ENCODE measurements at places on chromosomes 16 and 17.
A peak's percentile ranks its signal among the peaks of the same experiment; 100 is the strongest.

GRCh38 chr16:20916942-20917341 lies 16.4 kb downstream of the LYRM1 start:
- no peak for DNase-seq

DNA sequence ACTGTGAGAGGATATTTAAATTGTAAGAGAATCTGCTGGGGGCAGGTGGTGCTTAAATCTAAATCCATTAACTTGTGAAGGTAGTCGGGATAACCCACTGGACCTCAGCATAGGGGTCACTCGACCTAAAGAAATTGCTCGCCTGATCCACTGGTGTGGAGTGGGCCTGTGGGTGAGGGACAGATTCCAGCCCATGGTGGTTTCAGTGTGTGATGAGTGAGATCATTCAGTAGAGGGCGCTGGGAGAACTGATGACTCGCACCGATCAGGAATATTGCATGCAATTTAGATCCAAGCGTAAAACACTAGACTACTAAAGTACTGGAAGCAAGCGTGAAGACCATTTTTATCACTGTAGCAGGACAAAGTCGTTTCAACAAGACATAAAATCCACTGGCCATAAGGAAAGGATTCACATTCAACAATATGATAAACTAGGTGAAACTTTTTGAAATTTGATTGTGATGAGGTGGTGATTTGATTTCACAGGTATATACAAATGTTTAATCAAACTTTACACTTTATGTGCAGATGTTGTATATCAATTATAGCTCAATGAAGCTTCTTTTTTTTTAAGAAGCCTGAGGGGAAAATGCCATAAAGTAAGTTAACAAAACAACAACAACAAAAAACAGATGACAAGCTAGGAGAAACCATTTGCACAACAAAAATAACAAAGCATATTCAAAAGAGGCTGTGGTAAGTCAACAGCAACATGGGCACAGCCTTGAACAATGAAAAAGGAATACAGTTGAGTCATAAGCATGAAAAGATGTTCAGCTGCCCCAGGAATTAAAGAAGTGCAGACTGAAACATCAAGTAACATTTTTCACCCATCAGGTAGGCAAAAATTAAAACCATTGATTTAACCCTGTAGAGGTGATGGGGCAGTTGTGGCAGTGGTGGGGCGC lies 7.5 kb upstream of the TMEM170A start:
- DNase-seq, result peak; percentile 78

DNA sequence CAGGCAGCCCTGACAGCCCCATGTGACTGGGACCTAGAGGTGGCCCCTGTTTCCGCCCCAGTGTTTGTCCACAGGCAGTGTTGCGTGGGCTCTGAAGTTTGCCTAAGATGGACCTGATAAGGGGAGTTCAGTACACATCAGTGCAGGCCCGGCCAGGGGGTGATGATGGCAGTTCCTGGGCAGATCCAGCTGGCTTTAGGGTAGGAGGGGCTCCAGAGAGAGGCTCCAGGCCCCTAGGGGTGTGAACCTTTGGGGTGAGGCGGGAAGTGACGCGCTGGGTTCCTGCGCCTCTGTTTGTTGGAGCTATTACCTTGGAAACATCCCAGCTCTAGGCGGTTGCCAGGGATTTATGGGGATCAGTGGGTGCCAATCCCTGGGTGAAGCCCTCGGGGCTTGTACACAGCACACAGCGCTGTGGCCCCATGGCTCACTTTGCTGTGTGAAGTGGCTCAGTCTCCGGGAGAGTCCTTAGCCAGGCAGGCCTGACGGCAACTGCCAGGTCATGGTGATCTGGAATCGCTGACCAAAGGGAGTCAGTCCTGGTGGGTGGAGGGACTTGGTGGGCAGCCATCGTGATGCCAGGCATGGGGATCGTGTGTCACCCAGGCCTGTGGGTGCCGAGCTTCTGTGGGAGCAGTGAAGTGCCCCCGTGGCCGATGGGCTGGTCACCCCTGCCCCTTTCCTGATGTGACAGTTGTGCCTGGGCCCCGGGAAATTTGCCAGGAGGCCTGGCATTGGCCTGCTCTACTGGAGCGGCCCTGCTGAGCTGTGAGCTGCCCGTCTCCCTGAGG lies 146.1 kb downstream of the SEC14L1 start:
- no peak for DNase-seq

GRCh38 chr17:6669479-6670212 lies 18.1 kb downstream of the C17orf100 start:
- no peak for DNase-seq

DNA sequence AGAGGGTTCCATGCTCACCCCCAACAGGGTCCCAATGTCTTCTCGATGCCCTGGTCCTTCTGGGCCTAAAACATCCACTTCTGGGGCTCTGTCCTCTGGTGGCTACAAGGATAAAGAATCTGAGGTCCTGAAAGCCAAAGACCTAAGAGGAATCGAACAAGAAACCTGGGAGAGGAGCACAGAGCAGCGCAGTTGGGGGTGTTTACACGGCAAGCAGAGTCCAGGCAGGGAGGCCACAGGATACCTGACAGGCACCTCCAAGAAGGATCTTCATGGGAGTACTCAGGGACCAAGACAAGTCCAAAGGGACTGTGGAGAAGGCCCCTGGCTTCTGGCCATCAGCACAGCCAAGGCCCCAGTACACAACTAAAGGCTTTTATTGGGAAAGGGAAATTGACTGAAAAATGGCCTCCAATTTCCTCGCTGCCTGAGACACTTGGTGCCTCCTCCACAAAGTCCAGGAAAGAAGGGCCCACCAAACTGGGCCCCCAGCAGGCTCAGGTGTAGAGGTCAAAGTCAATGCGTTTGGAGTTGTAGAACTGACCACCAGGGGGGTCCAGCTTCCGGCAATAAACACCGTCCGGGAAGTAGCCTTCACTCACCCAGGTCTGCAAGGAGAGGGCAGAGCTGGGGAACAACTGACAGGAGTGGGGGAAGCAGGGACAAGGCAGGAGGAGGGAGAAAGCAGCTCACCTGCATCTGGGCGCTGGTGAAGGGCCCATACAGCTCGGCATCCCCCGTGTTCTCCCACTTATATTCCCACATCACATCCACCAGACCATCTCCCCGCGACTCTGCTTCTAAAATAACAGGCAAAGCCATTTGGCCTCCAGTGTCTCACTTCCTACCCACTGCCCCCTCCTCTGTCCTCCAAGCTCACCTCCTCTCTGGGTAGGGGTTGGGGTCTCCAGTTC lies 2.4 kb downstream of the CD2BP2 start:
- no peak for DNase-seq

DNA sequence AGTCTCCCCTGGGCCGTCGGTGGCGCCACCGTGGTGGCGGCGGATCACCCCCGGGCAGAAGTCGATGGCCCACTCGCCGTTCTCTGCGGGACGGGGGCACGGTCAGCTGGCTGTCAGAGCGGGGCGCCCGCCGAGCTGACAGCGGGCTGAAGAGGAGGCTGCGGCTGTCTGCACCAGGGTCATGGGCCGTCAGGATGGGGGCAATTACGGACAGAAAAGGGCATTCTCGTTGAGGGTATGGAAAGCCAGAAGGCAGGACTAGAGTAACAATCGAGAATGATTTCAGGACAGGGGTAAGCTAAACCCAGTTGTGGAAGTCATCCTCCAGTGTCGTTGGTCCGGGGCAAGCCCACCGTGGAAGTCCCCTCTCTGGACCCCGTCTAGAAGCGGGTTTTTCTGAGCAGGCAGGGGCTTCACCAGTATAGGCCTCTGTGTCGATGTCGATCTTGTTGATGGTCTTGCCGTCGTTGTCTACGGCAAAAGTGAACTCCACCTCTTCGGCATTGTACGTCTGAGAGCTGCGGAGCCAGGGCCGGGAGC lies 1.7 kb downstream of the CHRNE start:
- no peak for DNase-seq

DNA sequence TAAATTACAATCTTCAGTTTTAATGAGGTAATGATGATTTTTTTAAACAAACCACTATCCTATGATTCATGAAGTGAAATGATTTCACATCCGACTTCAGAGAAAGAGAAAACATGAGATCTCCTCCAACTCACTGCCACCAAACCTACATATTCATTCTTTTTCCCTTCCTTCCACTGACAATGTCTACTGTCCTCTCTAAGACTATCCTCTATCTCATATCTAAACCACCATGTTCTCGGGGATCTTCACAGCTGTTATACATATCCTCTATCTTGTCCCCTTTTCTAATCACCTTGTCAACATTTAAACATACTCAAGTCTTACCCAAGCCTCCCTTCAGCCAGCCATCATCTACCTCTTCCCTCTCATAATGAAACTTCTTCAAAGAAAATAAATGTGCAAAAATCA lies 53.5 kb downstream of the SMURF2 start:
- no peak for DNase-seq

- DNase-seq, result no peak
These were observed 81.0 kb downstream of the NOG start for GRCh38 chr17:56674401-56674925.

DNA sequence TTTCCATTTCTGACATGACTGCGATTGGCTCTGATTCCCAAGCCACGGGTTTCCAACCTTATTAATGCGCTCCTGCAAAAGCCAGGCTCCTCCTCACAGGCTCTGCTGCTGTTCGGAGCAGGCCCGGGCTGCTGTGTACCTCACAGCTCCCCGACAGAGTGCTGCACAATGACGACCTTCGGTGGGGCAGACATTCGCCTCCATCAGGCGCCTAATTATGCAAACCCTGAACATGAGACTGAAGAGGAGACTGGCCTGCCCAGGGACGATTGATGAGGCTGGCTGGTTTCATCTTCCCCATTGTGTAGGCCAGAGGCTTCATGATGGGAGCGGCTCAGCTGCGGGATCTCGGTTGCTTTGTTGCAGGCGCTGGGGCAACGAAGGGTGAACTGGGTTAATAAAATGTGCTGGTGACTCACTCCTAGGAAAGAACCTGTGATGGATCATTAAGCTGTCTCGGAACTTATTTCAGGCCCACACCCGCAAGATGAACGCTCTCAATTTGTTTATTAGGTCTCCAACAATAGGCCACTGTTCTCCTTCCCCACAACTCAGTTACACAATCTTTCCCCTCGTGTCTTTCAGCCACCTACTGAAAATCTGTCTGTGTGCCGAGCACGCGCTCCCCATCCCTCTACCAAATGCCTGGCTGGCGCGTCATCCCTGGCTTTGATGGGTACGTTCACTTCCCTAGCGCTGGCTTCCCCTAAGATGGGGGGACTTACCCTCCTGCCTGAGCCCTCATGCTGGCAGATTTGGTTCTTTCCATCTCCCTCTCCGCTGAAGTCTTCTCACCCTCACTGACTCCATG lies 27.2 kb upstream of the TOB1 start:
- no peak for DNase-seq

DNA sequence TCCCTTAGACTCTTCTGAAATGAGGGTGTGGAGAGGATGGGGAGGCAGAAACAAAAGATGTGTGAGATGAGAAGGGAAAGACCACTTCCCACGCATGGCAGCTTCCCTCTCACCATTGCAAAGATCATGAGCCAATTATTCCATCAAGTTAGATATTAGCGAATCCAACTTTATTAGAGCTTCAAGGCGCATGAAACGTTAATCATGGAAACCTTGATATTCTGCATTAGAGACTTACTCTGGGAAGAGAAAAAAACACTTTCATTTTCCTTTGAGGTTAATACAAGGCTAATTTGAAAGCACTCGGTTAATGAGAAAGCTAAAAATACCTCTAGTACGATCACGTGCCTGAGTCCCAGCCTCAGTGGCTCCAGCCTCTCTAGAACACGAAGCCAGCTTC lies 220.6 kb upstream of the RPL38 start:
- DNase-seq, result no peak

- DNase-seq, result no peak
These were observed 32.5 kb downstream of the PHKB start for GRCh38 chr16:47493381-47494337.

DNA sequence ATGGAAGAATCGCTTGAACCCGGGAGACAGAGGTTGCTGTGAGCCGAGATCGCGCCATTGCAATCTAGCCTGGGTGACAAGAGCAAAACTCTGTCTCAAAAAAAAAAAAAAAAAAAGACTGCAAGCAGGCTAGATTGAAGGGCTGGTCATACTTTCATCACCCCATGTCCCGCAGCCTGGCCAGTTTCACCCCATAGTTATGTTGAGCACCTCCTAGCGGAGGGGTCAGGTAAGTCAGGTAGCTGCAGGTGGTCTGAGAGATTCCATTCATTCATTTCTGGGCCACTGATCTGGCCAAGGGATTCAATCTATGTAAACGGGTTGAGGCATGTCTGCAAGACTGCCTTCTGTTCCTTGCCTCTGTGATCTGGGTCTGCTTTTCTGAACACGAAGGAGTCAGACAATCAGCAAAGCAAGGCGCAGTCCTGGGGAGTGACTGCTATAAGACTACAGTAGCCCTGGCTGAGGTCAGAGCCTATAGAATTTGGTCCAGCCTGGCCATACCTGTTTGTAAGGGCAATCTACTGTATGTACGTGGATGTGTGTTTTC lies 23.6 kb upstream of the BPTF start:
- DNase-seq, result no peak

- DNase-seq, result no peak
These were observed 18.6 kb downstream of the PRCD start for GRCh38 chr17:76558198-76559095.
